ENCODE measurements at places on chromosomes 13 and 19.

DNA sequence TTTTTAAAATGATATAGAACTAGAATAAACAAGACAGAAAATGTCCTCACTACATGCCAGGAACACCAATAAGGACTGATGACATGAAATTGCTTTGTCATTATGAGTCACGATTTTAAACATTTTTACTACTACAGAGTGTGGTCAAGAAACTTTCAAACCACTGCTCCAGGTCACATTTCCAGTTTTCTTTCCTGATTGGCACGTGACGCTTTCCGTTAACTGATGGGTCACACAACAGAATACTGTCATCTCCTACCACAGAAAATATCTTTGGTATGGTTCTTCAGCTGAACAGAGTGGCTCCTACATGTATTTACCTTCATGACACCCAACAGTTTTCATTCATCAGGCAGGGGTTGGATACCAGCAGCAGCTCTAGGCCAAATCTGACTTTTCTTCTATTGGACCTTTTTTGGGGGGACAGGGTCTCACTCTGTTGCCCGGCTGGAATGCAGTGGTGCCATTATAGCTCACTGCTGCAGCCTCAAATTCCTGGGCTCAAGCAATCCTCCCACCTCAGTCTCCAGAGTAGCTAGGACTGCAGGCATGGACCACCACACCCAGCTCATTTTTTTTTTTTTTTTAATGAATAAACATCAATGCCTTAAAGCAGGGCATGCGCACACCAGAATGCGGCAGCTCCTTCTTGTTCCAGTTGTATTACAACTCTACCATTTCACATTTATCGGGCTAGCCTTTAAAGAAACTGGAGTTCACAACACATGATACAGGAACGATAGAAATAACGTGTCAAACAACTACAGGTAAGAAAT is 147.4 kb downstream of the RNF17 start:
- no peak for DNase-seq

GRCh38 chr13:21071015-21071414 is 9.6 kb upstream of the LATS2 start:
- DNase-seq: no peak

- DNase-seq: no peak
Observed at GRCh38 chr19:15937771-15938170, 3.4 kb upstream of the CYP4F11 start.

- no peak for DNase-seq
Observed at GRCh38 chr19:2902590-2903218, 2.0 kb downstream of the ZNF57 start.

GRCh38 chr13:106507560-106508274 is 27.7 kb downstream of the EFNB2 start:
- DNase-seq: no peak

DNA sequence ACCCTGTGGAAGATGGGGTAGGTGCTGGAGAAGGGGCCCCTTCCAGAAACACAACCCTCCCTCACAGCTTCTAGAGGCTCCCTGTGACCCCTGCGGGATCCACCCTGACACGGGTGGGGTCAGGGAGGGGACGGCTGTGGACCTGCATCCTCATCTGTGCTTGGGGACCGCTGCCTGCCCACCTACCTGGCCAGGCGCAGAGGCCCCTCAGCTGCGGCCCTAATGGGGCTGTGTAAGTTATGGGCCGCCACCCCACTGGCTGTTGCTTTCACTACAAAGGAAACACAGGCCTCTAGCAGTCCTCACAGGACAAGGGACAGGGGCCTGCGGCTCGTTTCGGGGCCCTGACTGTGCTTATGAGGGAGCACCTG is 7.0 kb upstream of the CTXN1 start:
- no peak for DNase-seq

DNA sequence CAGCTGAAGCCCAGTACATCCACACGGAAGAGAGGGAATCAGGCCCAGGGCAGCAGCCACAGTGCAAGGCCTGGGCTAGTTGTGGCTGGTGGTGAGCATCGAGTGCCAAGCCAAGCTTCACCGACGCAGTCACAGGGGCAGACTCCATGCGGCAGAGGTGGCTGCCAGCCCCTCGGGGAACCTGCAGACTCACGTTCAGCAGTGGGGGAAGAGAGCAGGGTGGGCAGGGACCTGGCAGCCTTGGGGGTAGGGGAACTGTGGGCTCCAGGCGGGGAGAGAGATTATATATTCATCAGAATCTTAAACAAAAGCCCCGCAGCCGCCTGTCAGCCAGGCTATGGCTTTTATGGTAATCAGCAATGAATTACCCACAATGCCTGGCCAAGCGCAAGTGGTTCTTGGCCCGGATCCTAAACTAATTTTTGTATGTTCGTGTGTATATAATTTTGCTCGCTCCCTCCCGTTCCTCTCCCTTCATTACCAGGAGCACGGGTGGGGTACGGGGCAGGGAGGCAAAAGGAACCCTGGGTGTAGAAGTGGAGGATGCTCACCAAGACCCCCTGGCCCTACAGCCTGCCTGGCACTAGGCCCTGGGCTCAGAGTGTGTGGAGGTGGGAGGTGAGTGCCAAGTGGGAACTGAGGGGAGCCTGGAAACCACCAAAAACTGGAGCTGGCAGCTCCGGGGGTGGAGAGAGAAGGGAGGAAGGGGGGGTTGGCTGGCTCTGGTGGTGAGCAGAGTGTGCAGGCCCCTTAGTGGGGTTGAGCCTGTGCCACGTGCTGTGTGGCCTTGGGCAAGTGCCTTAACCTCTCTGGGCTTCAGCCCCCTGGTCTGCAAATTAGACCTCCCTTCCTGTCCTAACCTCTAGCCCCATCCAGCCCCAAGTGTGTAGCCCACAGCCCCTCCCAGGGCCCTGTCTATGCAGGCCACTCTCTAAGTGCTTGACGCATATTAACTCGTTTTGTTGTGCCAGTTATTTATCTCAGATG is 31.9 kb downstream of the PTPRS start:
- DNase-seq: no peak

DNA sequence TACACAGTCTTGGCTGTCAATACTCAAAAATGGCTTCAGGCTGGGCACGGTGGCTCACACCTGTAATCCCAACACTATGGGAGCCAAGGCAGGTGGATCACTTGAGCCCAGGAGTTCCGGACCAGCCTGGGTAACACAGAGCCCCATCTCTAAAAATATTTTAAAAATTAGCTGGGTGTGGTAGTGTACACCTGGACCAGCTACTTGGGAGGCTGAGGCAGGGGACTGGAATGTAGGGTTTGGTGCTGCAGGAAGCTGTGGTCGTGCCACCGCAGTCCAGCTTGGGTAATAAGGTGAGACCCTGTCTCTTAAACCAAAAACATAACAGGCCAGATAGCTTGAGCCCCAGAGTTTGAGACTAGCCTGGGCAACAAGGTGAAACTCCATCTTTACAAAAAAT is 6.7 kb upstream of the CHERP start:
- no peak for DNase-seq

DNA sequence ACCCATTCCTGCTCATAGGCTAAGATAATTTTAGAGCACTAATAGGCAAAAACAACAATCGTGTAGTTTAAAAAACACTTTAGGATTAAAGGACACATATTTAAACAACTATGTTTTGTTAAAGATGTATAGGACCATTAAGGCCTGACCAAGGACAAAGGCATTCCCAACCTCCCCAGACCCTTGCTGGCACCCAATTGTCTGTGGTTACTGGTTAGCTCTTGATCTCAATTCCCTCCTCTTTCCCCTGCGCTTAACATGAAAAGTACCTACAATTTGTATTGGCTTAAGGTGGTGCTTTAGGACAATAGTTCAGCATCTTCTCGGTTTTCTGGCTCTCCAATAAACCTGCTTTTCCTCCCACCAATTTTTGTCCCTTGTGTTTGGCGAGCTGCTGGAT is 51.0 kb downstream of the TEX26 start:
- no peak for DNase-seq

- DNase-seq: peak; percentile 12
Observed at GRCh38 chr13:36819739-36820090, 693 bp downstream of the RFXAP start.

- peak; percentile 30 for DNase-seq
Observed at GRCh38 chr19:17340302-17340870, 3.0 kb downstream of the GTPBP3 start.

DNA sequence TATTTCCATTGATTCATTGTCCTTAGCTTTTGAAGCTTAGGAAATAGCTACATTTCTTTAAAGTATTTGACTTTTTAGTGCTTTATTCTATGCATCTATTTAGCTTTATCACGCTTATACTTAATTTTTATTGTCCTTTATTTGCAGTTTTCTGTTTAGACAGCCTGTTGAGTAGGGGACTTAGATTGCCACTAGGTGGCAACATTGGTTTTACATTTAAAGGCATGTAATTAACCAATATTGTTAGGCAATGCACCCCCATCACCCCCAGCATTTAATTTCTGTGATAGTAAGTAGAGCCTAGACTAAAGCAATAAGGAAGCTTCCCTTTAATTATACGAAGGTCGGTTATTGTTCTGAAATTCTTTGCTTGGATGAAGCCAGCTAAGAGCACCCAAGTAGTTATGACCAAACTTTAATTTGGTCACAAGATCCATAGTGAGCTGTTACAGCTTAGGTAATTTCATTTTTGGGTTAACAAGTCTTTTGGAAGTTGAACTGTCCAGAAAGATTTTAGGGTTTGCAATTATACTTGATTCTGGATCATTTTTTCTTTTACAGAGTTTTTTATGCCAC is 36.5 kb downstream of the B3GLCT start:
- no peak for DNase-seq

DNA sequence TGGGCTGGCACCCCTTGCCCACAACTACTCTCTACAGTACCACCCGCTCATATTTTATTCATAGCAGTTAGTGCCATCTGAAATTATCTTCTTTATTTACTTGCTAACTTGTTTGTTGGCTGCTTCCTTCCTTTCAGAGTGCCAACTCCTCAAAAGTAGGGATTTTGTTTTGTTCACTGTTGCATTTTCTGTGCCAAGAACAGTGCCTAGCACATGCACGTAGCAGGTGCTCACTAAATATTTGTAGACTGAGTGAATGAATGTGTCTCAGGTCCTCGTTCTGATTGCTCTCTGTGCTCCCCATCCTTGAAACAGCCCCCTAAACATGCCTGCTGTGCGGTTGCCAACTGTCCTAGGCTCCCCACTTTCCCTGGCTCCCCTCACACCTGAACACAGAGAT is 1.5 kb downstream of the GIPC1 start:
- no peak for DNase-seq

DNA sequence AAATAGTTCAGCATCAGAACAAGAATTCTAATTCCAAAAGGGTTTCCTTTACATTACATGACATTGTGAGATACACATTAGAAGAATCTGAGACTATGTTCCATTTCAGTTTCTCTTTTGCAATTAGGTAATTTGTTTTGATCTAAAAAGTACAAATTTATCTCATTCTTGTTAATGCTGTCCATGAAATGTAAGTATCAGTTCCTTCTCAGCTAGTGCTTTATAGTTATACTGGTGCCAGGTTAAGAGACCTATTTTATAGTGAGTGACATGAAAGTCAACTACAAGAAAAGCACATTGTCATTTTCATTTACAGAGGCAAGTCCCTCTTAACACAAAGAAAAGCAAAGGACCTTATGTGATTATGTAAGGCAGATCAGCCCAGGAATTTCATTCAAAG is 43.9 kb downstream of the RCBTB2 start:
- no peak for DNase-seq

GRCh38 chr19:49210108-49210900 is 52.7 kb downstream of the TRPM4 start:
- no peak for DNase-seq

Data from SW 1271 (cell line).